ENCODE measurements at places on chromosomes 12 and 14.

GRCh38 chr14:68458840-68459469 is 333.9 kb downstream of the ZFP36L1 start:
- DNase-seq: no peak

GRCh38 chr12:42985506-42985905 is 396.0 kb upstream of the PRICKLE1 start:
- DNase-seq: no peak

DNA sequence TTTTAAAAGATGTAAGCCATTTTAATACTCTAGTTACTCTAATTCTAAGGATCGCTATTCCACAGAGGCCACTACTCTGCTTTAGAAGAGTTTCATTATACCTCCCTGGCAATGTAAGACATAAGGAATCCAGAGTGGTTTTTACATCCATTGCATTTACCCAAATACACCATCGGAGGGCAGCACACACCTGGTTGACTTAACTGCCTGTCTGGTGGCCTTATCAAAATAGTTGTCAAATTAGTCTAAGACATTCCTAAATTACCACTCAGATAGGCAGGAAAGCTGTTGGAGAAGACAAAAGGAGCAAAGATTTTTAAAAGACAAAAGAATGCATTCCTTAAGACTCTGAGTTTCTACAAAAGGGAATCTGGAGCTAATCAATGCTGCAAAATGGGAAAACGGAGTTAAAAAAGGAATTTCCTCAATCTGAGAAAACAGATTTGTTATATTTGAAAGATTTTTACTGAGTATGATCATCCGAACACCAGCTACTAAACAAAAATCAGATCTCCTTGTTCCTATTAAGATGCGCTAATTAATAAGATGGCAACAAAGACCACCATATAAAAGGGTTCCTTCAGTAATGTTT is 33.8 kb upstream of the FGD4 start:
- peak; percentile 47 for DNase-seq

DNA sequence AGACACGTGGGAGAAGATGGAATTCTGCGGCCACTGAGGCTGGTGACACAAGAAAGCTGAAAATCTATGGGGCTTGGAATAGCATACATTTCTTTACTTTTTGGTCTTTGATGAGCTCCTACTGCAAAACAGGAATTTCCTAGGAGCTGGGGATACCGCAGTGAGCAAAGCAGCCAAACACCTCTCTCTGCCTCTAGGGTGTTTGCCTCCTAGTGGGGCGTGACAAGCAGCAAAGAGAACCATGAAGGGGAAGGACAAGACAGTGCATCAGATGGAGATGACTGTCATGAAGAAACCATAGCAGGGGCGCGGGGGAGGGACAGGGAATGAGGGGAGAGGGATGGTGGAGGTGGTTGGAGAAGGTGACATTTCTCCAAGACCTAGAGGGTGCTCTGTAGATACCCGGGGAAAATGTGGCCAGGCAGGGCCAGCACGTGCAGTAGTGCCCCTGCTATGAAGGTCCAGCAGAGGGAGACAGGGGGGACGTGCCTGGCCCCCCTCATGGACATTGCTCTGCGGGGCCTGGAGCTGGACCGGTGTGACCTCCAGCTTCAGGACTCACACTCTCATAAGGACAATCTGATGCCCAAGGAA is 58.6 kb downstream of the SERPINA3 start:
- no peak for DNase-seq

GRCh38 chr14:63875311-63875710 is 22.5 kb downstream of the SYNE2 start:
- DNase-seq: no peak

- DNase-seq: no peak
These were observed 69.3 kb downstream of the RIN3 start for GRCh38 chr14:92582706-92583452.

DNA sequence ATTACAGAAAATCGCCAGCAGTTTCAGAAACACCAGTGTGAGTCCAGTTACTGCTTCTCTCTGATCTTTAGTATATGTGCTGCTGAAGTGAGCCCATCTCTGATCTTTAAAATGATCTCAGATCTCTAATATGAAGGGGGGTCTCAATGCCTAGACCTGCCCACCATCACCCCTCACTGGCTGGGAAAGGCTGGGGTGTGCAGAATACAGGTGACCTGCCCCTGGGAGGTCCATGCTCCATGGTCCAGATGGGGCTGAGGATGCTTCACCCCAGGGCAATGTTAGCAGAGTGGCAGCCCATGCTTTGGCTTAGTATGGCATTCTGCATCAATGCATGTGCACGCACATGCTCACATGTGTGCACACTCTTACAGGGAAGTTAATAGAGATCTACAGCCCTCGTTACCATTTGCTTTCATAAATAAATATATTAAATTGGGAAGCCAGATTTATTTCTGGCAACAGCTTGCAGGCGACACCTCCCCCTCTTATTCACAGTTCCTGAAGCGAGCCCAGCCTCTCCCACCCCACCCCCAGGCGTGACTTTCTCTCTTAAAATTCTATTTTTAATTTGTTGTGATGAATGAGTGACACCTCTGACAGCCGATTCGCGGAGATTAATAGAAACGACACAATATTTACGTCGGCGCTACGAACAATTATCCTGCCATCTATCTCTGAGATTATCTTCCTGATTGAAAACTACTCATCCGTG is 104.7 kb upstream of the ESRRB start:
- no peak for DNase-seq

GRCh38 chr12:102481705-102482425 is 1.5 kb upstream of the IGF1 start:
- DNase-seq: no peak

DNA sequence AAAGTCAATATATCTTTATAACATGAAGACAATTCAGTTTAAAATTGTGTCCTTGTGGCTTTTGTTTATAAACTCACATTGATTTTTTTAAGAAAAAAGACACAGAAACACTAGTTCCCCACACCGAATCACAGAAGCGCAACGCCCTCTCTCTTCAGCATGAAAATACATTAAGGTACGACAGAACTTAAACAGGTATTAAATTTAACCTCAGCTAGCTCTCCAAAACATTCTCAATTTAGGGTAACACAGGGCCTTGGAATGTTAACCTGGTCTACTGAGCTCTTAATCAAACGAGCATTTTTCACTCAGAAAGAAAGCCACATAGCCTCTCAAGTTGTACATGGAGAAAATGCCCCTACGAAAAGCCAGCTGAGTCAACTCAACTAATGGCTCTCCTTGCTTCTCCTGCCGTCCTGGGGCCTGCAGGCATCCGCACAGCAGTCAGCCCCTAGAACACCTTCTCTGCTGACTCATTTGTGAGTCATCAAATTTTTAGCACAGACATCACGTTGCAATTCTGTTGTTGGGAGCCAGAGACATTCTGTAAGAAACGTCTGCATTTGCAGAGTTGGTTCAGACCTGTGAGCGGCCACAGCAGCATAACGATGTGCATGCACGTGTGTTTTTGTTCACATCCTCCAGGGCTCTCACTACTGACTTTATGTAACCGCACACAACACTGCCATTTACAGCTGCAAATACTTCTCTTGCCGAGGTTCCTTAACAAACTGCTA is 141.6 kb downstream of the ITPR2 start:
- DNase-seq: peak; percentile 89

DNA sequence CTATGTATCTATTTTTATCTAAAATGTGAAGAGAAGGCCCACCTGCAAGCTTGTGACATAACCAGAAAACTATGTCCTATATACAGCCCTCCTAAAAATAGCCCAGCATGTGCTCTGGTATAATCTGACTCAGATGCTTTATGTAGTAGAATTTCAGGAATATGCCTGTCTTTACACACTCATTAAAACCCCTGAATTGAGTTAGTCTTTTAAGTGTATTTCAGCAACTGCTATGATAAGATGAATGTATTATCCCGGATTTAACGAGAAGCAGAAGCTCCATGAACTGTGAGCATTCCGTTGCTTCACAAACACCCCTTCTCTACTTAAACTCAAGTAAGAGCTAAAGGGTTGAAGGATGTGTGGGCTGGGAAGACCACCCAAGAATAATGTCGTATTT is 89.9 kb upstream of the PRICKLE1 start:
- peak; percentile 17 for DNase-seq

DNA sequence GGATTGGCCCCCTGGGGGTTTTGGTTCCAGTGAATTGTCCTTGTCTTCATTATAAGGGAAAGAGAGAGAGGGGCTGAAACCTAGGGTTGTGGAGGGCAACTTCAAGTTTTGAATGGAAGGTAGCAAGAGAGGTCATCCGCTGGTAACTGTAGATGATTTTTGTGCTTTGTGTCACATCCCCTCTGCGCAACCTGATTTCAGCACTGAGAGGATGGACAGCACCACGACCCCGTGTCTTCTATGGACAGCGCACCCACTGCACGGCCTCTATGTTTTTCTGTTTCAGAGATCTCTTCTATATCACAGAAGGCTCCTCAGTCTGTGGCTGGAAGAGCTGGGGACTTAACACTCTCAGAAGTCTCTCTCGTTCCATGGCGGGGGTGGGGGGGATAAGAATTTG is 127.0 kb upstream of the RPH3A start:
- DNase-seq: no peak

DNA sequence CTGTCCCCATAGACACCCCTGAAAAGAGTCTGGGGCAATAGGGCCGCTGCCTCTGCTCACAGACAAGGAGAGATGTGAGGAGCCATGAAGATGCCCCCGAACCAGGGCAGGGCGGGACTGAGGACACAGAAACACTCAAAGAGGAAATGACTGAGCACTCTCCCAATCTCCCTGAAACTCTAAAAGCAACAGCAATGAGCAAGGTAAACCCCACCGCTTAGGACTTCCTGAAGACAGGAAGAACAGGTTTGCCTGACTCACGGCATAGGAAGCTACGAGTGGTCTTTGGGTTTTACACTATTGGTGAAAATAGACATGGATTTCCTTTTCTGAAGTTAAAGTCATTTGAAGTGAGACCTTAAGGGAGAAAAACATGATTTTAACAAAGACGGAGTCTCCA is 32.5 kb downstream of the STX2 start:
- DNase-seq: no peak

DNA sequence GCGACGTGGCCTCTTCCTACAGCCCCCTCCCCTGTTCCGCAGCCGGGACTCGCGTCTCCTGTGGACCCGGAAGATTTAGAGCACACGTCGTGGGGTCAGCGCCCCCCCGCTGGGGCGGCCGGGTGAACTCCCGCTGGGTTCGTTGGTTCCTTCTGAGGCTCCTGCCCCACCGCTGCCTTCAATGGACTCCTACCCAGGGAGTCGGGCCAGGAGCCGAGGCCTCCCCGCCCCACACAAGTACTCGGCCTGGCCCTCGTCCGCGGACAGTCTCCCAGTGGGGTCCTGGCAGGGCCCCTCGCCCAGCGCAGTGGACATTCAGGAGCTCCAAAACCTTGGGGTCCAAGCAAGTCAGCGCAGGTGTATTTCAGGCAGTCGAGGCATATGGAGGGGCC is 1.2 kb downstream of the MMP17 start:
- no peak for DNase-seq

DNA sequence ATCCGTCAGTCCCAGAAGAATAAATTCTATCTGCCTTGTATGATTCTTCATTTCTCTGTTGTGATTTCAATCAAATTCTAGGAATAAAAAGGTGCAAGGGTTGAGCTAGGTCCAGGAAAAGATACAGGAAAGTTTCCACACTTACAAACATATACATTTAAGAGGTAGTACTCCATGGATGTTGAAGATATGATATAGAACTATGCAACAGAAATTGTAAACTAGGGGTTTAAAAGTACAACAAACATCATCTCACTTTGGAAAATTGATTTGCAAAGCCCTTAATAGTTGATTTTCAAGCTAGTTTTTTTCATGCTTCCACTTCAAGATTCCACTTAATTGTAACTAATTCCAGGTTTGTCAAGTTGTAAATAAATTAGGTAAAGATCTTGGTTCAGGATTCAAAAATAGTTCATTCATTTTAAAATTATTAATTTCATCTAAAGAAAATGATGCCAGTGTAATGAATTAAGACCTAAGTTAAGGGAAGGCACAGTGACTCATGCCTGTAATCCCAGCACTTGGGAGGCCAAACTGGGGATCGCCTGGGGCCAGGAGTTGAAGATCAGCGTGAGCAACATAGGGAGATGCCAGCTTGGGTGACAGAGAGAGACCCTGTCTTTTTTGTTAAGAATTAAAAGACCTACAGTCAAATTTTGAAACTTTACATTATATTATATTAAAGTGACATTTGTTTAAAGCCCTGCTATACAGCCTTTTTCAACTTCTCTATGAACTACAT is at the start of gene OR6C70:
Gene OR6C70, minus strand, starts transcription at position 51 of the 742 bp plus-strand sequence. Its CDS starts 0 bp downstream, at position 51.
- no peak for DNase-seq

- no peak for DNase-seq
These were observed 235.7 kb upstream of the PWP1 start for GRCh38 chr12:107449891-107450290.

GRCh38 chr14:103727313-103727980 is 11.8 kb downstream of the ZFYVE21 start:
- DNase-seq: no peak

GRCh38 chr14:20118795-20119194 is 8.3 kb downstream of the OR4K17 start:
- DNase-seq: no peak

- peak; percentile 42 for DNase-seq
These were observed 10.4 kb downstream of the OTUB2 start for GRCh38 chr14:94036313-94037167.

- DNase-seq: no peak
These were observed 84.9 kb upstream of the TRAF3 start for GRCh38 chr14:102692334-102692733.
